Iris pigment epithelial cell (primary cell): ENCODE measurements at places on chromosomes 16 and 17.

- DNase-seq, result no peak
These were observed 139.7 kb upstream of the CDH5 start for GRCh38 chr16:66226762-66227161.

GRCh38 chr17:44529864-44530263 is 26.7 kb upstream of the GPATCH8 start:
- no peak for DNase-seq

DNA sequence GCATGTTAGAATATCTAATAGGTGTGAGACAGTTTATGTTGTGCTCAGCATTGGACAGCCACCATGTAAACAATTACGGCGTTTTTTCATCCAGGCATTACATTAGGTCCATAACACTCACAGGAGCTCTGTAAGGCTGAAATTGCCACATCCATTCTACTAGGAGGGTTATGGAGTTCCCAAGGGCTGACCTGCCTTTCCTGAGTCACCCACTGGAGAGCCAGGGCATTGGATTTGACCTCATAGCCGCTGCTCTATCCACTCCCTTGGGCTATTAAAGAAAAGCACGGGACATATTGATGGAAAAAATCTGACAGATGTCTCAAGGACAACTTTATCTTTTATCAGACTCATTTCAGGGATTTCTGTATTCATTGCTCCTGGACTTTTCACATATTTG is 306.3 kb upstream of the HSBP1 start:
- no peak for DNase-seq

- no peak for DNase-seq
These were observed 34.8 kb downstream of the RPGRIP1L start for GRCh38 chr16:53668869-53669268.

DNA sequence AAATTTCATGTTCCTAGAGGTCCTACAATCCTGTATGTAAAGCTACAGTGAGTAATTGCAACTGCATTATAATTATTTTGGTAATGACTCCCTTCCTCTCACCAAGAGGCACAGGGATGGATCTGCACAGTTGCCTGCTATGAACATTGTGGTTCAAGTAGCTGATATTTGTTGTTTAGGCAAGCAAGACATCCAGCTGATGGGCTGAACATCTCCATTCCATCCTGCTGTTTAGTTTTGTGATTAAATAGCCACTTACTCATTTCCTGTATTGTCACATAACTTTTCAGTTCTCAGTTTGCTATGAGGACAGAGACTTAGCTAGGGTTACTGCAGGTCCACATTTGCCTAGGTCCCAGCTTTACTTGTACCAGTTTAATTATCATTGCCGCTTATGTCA is 181.2 kb upstream of the TBX2 start:
- peak; percentile 80 for DNase-seq

DNA sequence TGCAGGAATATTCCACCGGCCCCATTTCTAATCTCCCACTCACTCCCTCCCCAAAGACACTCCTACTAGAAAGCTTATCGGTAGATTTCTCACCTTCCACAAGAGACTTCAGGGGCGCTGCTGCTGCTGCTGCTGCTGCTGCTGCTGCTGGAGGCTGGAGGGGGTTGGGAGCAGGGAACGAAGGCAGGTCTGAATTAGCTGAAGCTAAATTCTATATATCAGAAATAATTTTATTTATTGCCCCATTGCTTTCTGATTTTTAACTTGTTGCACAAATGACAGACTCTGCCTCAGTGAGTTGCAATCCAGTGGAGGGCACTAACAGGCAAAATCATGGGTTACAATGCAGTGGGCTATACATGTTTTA is 25.8 kb upstream of the HLF start:
- DNase-seq, result peak; percentile 14

DNA sequence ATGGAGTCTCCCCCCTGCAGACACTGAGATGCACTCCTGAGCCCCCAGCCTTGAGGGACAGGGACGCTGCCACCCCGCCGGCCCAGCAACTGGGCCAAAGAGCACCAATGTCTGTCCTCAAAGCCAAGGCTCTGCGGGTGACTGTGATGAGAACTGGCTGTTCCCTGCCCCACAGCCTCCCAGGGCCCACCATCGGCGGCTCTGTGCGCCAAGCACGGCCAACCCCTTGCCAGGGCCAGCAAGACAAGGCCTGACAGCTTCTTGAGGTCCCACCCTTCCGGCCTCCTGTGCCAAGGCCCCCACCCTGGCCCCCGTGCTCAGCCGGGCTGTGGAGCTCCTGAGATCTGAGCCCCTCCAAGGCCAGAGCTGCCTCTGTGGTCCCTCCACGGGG is 34.2 kb upstream of the PABPN1L start:
- DNase-seq, result no peak

DNA sequence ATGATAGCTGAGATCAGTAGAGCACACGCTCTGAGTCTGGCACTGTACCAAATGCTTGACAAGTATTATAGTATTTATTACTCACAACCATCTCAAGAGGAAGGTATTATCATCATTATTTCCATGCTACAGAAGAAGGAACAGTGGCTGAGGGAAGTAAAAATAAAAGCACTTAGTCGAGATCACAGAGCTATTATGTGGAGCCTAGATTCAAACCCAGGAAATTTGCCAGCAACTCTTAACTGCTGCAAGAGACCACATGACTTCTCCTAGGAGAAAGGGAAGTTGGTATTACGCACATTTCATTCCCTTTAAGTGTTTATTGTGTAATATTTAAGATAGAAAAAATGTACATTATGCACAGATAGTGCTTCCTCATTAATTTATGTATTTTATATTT is 1.0 kb upstream of the RHOT1 start:
- peak; percentile 97 for DNase-seq

DNA sequence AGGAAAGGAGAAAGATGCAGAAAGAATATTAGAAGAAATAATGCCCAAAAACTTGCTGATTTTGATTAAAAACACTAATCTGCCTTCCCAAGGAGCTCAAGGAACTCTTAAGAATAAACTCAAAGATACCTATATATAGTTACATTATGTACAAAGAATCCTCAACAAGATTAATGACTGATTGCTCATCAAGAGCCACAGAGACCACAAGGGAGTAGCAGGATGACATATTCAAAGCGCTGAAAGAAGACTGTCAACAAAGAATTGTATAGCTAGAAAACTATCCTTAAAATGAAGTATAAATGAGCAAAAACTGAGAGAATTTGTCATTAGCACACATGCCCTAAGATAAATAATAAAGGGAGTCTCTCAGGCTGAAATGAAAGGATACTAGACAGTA is 6.2 kb downstream of the LPCAT2 start:
- DNase-seq, result no peak

GRCh38 chr17:55023626-55024025 is 55.1 kb downstream of the STXBP4 start:
- peak; percentile 19 for DNase-seq

DNA sequence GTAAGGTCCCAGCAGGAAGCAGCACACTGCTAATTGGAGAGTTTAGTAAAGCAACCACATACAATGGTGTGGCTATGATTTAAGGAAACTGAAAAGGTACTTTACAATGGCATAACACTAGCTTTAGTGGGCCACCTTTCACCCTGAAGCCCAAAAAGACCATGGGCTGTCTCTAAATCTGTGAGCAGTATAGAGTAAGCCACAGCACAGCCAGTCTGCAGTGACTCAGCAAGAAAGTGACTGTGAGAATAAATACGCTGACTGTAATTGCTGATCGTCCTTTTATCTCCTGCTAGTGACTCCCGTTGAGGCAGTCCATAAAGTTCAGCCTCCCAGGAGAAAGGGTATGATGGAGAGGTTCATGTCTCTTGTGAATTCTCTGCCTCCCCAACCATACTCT is 679.8 kb upstream of the KIF2B start:
- DNase-seq, result no peak

DNA sequence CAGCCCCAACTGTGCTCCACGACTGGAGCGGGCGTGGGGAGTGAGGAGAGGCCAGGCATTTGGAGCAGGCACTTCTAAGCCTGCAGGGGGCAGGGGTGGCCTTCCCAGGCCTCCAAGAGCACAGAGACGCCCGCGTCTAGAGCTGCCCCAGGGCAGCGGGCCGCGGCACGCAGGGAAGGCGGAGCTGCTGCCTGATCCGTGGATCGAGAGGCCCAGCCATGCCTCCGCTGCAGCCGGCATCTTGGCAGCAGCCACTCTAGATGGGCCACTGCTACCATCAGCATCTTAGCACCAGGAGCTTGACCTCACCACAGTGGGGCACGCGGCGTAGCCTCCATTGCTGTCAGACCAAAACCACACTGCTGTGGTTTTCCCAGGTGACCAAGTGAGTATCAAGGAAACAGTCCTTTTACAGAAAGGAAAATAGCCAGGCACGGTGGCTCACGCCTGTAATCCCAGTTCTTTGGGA is 20.4 kb upstream of the WDR45B start:
- DNase-seq, result peak; percentile 46

DNA sequence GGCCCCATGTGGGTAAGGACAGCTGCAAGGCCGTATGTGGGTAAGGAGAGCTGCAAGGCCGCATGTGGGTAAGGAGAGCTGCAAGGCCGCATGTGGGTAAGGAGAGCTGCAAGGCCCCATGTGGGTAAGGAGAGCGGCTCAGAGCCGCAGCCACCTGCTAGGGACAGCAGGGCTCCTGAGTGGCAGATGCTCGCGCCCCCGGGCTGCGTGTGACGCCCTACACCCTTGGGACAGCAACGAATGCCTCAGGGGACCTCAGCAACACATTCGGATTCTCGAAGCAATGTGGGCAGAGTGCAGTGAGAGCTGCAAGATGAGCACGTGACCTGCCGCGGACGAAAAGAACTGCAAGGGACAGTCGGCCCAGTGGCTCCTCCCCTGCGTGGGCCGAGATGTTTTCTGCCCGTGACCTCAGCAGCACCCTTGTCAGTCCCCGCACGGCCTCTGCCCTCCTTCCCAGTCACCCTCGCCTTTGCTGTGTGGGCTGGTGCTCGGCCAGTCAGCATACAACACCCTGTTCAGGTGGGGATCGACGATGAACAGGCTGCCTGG is 9.6 kb upstream of the SLC38A8 start:
- no peak for DNase-seq

DNA sequence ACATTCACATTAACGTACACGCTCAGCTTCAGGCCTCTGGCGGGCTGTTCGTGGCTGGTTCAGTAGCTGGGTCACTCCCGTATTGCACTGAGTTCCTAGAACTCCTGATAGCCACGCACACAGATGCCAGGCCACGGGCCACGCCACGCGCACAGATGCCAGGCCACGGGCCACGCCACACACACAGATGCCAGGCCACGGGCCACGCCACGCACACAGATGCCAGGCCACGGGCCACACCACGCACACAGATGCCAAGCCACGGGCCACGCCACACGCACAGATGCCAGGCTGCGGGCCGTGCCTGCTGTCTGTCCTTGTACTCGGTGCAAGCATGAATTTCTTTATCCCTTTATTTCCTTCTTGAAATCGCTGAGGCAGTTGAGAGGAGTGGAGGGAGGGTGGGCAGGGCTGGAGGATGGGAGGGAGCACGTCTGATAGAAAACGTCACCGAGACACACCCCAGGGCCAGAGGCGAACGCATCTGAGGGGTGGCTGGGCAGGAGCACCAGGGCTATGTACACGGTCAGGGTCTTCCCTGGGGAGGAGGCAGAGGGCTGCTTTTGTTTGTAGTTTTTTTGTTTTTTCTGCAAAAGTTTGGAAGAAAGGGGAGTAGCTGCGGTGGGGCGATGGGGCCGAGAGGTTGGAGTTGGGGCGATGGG is 8.6 kb upstream of the PABPN1L start:
- no peak for DNase-seq

GRCh38 chr17:31401456-31402254 is 10.2 kb downstream of the RAB11FIP4 start:
- no peak for DNase-seq

DNA sequence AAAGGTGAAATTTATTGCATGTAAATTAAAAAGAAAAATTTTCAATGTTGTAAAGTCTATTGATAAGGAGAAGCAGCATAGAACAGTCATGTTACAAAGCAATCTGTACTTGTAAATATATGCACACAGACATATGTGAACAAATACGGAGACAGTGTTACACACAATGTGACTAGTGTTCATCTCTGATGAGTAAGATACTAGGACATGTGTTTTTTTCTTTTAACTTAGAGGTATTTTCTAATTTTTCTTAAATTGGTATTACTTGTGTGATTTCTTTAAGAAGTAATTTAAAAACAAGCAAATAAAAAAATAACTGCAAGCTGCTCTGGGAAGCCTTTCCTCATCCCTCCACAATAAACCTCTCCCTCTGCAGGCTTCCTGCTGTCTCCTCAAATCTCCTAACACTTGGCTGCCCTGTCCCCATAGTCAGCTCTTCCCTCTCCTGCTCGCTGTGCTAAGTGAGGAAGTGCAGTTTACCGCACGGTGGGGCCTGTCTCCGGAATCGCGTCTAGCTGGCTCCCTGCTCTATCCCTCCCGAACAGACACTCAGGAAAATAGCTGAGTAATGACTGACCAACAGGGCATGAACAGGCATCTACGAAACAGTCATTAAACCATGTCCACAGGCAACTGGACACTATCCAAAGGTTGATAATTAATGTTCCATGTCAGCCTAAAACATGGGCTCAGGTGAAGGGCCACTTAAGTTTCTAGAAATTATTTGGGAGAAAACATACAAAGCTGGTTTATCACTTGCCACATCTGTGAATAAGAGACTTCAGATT is 35.9 kb downstream of the CMTM4 start:
- peak; percentile 91 for DNase-seq

DNA sequence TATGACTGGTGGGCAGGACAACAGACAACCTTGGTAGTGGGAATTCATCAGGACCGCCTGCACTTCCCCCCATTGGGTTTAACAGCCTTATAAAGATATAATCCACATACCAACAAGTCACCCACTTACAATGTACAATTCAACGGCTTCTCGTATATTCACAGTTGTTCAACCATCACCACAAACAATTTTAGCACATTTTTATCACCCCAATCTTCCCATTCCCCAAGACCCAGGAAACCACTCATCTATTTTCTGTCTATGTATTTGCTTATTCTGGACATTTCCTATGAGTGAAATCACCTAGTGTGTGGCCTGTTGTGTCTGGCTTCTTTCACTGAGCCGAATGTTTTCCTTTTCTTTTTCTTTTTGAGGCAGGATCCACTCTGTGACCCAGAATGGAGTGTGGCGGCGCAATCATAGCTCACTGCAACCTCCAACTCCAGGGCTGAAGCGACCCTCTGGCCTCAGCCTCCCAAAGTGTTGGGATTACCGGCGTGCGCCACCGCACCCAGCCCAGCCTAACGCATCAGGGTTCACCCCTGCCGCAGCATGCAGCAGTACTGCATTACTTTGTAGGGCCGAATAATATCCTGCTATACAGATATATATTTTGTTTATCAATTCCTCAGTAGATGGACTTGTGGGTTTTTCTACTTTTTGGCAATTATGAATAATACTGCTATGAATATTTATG is 10.9 kb downstream of the ANKS3 start:
- DNase-seq, result no peak

DNA sequence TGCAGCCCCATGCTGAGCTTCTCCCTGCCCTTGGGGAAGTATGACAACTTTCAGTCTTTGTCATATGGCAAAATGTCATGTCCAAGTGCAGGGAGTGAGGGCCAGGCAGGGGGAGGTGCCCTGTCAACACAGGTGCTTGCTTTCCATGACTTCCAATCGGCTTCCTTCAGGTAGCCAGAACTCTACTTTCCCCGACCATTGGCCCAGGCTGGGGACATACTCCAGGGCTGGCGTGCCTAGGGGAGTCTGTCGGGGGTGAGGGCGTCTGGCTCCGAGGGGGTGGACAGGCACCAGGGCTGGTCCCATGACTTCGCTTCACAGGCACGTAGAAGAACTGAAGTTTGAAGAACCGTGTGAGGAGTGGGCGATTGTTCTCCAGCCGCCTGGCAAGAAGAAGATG is 19.8 kb upstream of the PIK3R6 start:
- no peak for DNase-seq

- no peak for DNase-seq
These were observed 603.8 kb upstream of the CA10 start for GRCh38 chr17:52762147-52762793.
